B cell (primary cell): ENCODE measurements at places on chromosomes 2 and 18. TPM values are rescaled to one million over a fixed set of nuclear protein-coding genes. Genes with fewer than 3 reads are reported as not detected.

- no peak overlapping the region for H3K27ac ChIP-seq
- no peak overlapping the region for H3K4me3 ChIP-seq
- no peaks in the 10 kb centered on the region for H3K36me3 ChIP-seq
- H3K27me3 ChIP-seq = no peaks in the 10 kb centered on the region
- DNase-seq = no peak
Observed at GRCh38 chr2:122737429-122738077, 982.1 kb downstream of the TSN start.

- no peak overlapping the region for H3K4me3 ChIP-seq
- no peaks in the 10 kb centered on the region for H3K36me3 ChIP-seq
- DNase-seq = no peak
- peaks cover 2% of the 10 kb centered on the region for H3K27me3 ChIP-seq
- no peaks in the 10 kb centered on the region for H3K4me1 ChIP-seq
- H3K27ac ChIP-seq = no peak overlapping the region
Observed at GRCh38 chr2:217555081-217555876, 447.5 kb downstream of the TNS1 start.

- peaks cover 13% of the 10 kb centered on the region for H3K4me1 ChIP-seq
- H3K36me3 ChIP-seq = peaks cover 22% of the 10 kb centered on the region
- no peak overlapping the region for H3K4me3 ChIP-seq
Observed at GRCh38 chr2:239151201-239152131, 249.4 kb downstream of the HDAC4 start.

- H3K4me3 ChIP-seq = no peak overlapping the region
- peaks cover 7% of the 10 kb centered on the region for H3K4me1 ChIP-seq
- H3K27ac ChIP-seq = no peak overlapping the region
- no peaks in the 10 kb centered on the region for H3K36me3 ChIP-seq
- H3K27me3 ChIP-seq = peaks cover 27% of the 10 kb centered on the region
- peak; percentile 13 for DNase-seq
Observed at GRCh38 chr2:32951672-32952071, 4.9 kb downstream of the LTBP1 start.

DNA sequence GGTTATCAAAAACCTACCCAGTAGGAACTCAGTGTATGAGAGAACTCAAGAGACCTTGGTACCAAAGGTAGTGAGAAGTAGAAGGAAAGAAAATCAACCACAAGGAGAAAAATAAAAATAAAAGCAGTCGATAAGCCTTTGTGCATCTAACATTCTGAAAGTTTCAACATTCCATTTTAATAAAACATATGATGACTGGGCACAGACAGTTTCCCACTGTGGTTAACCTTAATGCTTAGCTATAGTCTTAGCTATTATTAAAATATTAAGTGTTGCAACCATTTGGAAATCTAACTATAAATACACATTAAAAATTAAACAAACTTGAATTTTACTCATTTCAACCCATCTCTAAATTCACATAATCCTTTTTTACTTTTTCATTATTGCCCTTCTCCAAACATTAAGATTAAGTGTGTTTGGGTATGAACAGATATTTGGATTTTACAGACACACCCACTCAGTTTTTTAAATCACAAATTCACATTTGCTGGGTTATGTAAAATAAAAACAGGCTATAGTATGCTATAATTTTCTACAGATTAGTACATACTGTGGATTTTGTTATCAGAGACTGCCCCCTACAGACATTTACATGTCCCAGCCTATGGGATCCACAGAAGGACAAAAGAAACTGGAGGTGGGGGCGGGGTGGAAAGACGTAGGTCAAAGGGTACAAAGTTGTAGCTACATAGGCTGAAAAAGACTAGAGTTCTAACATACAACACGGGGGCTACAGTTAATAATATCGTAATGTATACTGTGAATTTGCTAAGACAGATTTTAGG, 32.8 kb downstream of the SRBD1 start:
- DNase-seq = peak; percentile 49
- peaks cover 5% of the 10 kb centered on the region for H3K36me3 ChIP-seq
- no peak overlapping the region for H3K4me3 ChIP-seq
- H3K4me1 ChIP-seq = no peaks in the 10 kb centered on the region
- no peak overlapping the region for H3K27ac ChIP-seq
- H3K27me3 ChIP-seq = no peaks in the 10 kb centered on the region

- peaks cover 15% of the 10 kb centered on the region for H3K4me1 ChIP-seq
- no peak overlapping the region for H3K27ac ChIP-seq
- no peaks in the 10 kb centered on the region for H3K36me3 ChIP-seq
- H3K27me3 ChIP-seq = no peaks in the 10 kb centered on the region
- peak; percentile 29 for DNase-seq
Observed at GRCh38 chr2:4291430-4291829, 588.1 kb downstream of the DCDC2C start.

DNA sequence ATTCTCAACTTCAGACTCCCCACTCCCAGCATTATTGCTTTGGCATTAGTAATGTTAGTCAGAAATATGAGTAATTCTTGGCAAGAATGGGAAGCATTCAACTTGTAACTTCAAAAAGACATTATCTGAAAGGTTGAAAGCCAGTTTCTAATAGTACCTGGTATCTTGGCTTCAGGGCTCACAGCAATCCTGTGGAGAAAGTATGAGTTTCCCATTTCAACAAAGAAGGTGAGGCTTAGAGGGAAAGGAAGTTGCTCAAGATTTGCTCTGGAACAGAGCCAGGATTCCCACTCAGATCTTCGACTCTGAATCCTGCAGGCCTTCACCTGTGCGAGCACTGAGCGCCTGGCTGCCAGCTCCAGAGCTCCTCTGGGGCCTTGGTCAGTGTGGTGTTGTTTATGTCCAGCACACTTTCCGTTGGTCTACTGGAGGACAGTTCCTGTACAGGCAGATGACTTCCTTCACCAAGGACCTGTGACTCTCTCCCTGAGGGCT, 136.1 kb downstream of the MCFD2 start:
- no peak for DNase-seq
- H3K4me1 ChIP-seq = no peaks in the 10 kb centered on the region
- no peaks in the 10 kb centered on the region for H3K36me3 ChIP-seq
- H3K4me3 ChIP-seq = no peak overlapping the region

DNA sequence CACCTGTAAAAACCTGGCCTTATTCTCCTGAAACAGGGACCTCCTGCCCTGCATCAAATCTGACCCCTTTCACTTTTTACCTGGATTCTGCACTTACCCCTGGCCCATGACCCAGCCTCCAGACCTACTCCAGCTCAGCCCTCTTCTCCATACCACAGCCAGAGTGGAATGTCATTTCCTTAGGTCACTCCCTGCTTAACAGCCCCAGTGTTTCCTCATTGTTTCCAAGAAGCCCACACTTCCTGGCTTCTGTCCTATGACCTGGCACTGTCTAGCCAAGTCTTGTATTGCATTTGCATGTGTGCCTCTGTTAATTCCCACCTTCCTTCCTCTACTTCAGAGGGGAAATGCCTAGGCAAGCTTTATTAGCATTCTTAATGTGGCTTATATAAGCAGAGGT, 51.4 kb upstream of the TRIB2 start:
- no peak overlapping the region for H3K27ac ChIP-seq
- H3K27me3 ChIP-seq = peaks cover 4% of the 10 kb centered on the region
- H3K36me3 ChIP-seq = no peaks in the 10 kb centered on the region

DNA sequence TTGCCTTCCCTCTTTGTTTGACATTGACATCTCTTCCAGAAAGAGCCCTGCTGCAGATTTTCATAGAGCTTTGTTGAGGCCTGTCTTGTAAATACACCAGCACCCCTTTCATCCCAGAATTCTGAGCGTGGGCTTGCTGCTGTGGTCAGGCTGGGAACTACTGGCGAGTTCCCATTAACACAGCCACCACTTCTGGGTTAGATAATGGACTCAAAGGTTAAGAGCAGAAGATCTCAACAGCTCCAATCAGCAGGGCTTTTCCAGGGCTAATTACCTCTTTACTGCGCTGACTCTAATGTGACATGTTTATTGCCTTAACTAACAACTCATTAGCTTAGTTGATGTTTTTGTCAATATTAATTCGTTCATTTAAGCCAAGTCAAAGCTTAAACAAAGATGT, 235.9 kb upstream of the BOD1L2 start:
- no peak for DNase-seq
- H3K27me3 ChIP-seq = no peaks in the 10 kb centered on the region
- H3K4me3 ChIP-seq = no peak overlapping the region
- no peaks in the 10 kb centered on the region for H3K4me1 ChIP-seq

- no peaks in the 10 kb centered on the region for H3K36me3 ChIP-seq
- no peak for DNase-seq
- peaks cover 54% of the 10 kb centered on the region for H3K27me3 ChIP-seq
- no peak overlapping the region for H3K27ac ChIP-seq
- H3K4me1 ChIP-seq = peaks cover 17% of the 10 kb centered on the region
- H3K4me3 ChIP-seq = no peak overlapping the region
Observed at GRCh38 chr2:216633616-216634369, 573 bp downstream of the IGFBP2 start.

GRCh38 chr2:119292226-119292625, 68.6 kb downstream of the STEAP3 start:
- H3K4me3 ChIP-seq = no peak overlapping the region
- H3K27me3 ChIP-seq = no peaks in the 10 kb centered on the region
- H3K36me3 ChIP-seq = no peaks in the 10 kb centered on the region
- no peak for DNase-seq
- H3K27ac ChIP-seq = no peak overlapping the region
- no peaks in the 10 kb centered on the region for H3K4me1 ChIP-seq

DNA sequence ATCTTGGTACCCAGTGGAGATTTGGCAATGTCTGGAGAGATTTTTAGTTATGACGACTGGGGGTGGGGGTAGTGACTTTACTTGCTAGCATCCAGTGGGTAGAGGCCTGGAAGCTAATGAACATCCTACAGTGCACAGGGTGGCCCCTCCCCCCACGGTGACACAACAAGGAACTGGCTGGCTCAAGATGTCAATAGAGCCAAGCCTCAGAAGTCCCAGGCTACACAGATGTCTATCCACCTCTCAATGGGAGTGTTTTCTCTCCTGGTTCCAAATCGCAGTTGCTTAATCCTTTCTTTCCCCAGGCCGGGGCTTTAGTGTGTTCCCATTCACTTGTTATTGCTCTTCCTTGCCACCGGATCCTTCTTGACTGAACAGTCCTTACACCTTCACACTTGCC, 9.3 kb upstream of the CCBE1 start:
- no peaks in the 10 kb centered on the region for H3K27me3 ChIP-seq
- no peak overlapping the region for H3K4me3 ChIP-seq
- no peak for DNase-seq
- no peaks in the 10 kb centered on the region for H3K36me3 ChIP-seq

DNA sequence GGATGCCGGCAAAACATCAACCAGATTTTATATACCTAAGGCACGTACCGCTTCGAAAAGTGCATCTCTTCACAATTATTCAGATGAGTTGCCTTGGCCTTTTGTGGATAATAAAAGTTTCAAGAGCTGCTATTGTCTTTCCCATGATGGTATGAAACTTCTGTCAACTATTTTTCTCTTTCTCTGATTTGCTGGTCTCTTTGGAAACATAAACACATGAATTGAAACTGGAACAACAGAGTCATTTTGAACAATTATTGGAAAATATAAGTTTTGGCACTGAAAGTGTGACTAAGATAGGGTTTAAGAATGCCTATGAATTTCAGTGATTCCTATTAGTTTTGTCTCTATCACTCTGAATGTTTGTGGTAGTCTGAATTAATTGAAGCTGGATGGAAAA, 109.9 kb downstream of the DPP4 start:
- no peaks in the 10 kb centered on the region for H3K36me3 ChIP-seq
- no peak for DNase-seq
- no peaks in the 10 kb centered on the region for H3K27me3 ChIP-seq
- H3K4me1 ChIP-seq = no peaks in the 10 kb centered on the region
- no peak overlapping the region for H3K4me3 ChIP-seq

DNA sequence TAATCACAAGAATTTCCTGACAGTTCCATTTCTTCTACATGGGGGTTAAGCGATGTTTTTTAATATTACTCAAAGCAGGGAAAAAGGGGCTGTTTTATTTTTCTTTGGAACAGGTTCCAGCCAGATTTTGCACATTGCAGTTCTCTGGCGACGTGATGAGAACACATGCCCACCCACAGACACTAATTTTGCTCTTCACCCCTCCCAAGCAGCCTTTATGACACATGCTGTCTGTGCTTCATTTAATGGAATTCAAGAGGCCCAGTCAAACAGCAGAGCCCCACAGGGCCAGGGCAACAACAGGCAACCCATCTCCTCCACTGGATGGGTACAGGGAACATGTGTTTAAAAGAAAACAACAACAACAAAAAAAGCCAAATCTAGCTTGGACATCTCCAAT, 70.8 kb downstream of the SPRED2 start:
- no peaks in the 10 kb centered on the region for H3K27me3 ChIP-seq
- no peak for DNase-seq
- no peaks in the 10 kb centered on the region for H3K4me1 ChIP-seq
- no peak overlapping the region for H3K27ac ChIP-seq

DNA sequence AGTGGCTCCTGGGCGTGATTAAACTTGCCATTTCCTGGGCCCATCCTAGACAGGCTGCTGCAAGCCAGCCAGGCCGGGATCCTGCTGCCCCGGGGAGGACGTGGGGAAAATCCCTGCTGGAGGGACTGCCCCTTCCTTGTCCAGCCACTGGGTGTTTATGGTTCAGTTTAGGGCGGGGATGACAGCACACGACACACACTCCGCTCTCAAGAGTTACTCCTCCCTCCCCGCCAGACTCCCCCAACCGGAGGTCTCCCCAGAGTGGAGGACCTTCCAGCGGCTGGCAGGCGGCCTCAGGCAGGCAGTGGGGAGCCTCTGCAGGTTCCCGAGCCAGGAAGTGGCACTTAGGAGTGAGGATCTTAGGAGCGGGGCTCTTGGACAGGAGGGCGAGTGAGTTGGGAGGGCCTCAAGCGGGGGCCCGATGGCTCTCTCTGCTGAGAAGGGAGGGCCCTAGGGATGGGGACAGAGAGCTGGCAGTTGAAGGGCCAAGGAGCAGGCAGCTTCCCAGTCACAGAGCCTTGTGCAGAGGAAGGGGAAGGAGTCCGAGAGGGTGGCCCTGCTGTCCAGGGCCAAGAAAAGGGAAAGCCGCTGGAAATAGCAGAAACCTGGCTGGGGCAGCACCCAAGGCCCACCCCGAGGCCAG, 5.7 kb upstream of the GPR35 start:
- no peak for DNase-seq
- H3K4me1 ChIP-seq = peaks cover 31% of the 10 kb centered on the region
- no peak overlapping the region for H3K4me3 ChIP-seq
- H3K27me3 ChIP-seq = peaks cover 6% of the 10 kb centered on the region

DNA sequence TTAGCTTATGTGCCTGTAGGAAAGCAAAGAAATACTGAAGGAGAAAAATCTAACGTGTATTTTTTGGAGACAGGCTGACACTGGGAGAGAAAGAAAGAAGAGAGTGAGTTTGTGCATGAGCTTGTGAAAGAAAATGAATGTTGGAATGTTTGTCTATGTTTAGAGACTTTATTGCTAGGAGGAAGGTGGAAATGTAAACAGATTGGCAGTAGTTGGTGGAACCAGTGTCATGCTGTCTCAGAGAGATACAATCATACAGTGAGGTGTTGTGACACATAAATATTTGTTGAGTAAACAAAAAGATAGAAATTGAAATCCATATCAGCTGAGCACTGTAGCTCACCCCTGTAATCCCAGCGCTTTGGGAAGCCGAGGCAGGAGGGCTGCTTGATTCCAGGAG, 222.2 kb upstream of the MEIS1 start:
- no peaks in the 10 kb centered on the region for H3K4me1 ChIP-seq
- H3K4me3 ChIP-seq = no peak overlapping the region
- H3K36me3 ChIP-seq = no peaks in the 10 kb centered on the region
- no peak overlapping the region for H3K27ac ChIP-seq
- no peaks in the 10 kb centered on the region for H3K27me3 ChIP-seq

The PPIG gene
- 21.5 and 47.8 TPM in 2 replicates for polyA plus RNA-seq

The B3GNT7 gene
- 4.1 and 5.7 TPM in 2 replicates for polyA plus RNA-seq

The SCYGR3 gene
- polyA plus RNA-seq = not detected in 2 replicates

The CFAP65 gene
- polyA plus RNA-seq = not detected in 2 replicates

The EFEMP1 gene
- not detected in 2 replicates for polyA plus RNA-seq

The DNMT3A gene
- 8.9 and 10.2 TPM in 2 replicates for polyA plus RNA-seq

The MTERF4 gene
- 70.2 and 88.7 TPM in 2 replicates for polyA plus RNA-seq

The IL1R1 gene
- polyA plus RNA-seq = 0.14 TPM in 1 of 2 replicates, not detected in the other

The CDH2 gene
- polyA plus RNA-seq = not detected in 2 replicates

The XIRP2 gene
- not detected in 2 replicates for polyA plus RNA-seq
